ENCODE measurements at places on chromosomes 6 and 20.

DNA sequence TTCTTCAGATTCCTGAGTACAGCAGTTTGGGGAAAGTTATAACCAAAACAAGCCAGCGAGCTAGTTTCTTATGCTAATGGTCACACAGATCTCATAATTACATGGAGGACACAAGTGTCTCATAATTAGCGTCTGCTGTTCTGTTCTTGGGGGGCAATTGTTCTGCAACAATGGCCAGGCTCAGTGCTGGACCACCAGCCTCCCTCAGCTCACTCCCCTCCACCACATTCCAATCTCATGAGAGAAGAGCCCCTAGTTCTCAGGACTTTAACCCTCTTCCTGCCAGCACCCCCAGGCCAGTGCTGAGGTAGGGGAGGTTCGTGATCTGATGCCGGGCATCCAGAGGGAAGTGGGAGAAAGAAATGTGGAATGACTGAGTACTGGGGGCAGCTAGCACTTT lies 20.2 kb upstream of the TOX2 start:
- no peak for DNase-seq

GRCh38 chr6:23213651-23214050 lies 644.3 kb downstream of the HDGFL1 start:
- DNase-seq, result no peak

DNA sequence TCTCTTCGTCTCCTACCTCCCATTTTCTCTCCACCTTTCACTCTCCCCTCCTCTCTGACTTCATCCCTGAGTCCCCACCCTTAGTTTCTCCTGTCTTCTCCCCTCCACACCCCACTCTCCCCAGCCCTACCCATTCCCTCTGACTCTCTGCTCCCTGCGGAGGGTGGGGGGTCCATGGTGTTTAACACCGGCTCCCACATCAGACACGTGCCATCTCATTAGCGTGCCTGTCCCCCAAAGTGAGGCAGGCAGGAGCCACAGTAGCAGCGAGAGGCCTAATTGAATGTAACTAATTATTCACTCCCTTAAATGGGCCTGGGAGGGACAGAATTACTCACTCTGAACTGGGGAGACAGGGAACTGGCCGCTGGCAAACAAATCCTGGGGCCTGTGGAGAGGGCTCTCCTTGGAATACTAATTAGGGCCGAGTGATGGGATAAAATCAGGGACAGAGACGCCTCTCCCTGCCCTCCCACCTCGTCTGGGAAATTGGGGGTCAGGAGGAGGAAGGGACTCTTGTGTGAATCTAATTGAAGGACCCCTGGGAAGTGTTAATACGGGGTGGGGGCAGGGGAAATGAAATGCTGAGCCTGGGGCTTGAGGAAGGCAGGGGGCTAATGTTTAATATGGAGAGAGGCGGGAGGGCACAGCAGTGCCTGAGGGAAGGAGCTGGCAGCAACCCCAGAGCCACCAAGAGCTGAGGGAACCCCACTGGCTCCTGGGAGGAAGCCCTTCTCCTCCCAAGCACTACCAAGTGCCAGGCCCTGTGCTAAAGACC lies 17.9 kb downstream of the CD40 start:
- no peak for DNase-seq

GRCh38 chr6:36978421-36979346 lies 7.3 kb downstream of the MTCH1 start:
- DNase-seq, result no peak

DNA sequence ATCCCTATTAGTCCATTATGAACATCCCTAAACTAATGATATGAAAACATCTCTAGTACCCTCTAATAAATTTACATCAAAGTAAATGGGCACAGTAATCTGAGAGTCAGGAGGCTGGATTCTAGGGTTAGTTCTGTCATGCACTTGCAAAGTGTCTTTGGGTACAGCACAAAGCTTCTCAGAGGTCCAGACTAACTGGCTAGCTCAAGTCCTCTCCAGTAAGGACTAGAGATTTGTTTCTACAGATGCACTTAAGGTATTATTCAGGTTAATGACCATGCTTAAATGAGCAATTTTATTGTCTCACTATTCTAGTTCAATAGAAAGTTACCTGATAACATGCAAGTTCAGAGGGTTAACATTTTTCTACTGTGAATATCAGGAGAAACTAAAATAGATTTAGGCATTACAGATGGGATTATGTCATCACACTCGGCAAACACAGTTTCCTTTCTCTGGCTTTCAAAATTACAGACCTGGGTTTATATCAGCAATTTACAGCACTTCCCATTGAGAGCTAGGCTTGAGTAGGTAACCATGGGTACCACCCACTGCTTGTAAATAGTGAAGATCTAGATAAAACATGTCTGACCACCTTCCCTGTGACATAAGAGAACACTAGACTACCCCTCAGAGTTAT lies 402.9 kb upstream of the RUNX2 start:
- no peak for DNase-seq

- no peak for DNase-seq
Measured at GRCh38 chr6:148382861-148383260, 40.2 kb downstream of the SASH1 start.

- no peak for DNase-seq
Measured at GRCh38 chr6:96923400-96923799, 1.1 kb upstream of the KLHL32 start.

- no peak for DNase-seq
Measured at GRCh38 chr20:4045082-4045481, 29.7 kb upstream of the RNF24 start.

GRCh38 chr6:144033816-144034735 lies 26.0 kb upstream of the PLAGL1 start:
- DNase-seq, result no peak

GRCh38 chr6:52611833-52612232 lies 35.0 kb upstream of the TRAM2 start:
- no peak for DNase-seq

DNA sequence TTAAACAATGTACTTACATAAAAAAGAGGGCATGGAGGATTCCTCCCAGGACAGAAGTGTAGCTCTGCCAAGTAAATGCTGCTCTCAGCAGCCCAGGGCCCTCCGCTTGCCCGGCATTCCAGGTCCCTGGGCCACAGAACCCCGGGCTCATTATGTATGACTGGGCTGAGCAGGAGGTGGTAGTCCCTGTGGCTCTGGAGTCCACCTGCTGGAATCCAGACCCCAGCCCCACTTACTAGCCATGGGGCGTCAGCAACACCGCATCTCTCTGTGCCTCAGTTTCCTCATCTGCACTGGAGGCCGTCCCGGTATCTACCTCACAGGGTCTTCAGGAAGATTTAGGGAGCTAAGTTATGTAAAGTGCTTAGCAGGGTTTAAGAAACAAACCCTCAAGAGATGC lies 55.4 kb downstream of the PSMG4 start:
- no peak for DNase-seq

DNA sequence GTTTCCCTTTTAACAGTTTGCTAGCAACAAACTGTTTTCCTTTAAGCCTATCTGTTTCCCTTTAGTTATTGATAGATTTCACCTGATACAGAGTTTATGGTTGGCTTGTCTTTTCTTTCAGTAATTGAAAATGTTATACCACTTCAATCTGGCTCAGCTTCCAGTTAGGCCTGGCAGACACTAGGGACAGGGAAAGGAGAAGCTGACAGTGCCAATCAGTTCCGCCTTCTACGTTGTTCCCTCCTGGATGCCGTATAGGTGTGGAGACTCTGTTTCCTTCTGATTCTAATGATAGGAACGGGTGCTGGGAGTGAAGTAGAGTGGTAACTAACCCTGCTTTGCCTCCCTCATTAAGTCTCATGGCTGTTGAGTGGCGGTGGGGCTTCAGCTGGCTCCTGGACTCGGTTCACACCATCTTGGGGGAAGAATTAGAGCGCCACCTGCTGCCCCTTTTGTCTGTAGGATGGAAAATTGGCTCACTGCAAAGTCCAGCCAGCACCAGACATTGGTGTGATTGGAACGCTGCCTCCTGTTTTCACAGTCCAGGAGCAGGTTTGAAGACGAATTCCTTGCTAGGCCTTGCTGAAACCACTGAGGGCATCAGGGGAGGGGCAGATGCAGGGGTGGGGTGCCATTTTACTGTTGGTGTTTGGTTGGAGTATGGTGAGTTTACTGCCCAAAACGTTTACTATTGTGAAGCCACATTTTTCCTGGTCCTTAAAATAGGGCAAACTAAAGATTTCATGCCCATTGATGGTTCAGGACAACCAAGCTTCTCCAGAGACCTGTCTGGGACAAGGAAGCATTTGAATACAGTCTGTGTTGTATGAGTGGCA lies 1729.5 kb downstream of the GRIK2 start:
- no peak for DNase-seq

- DNase-seq, result no peak
Measured at GRCh38 chr6:169568314-169569087, 133.3 kb downstream of the WDR27 start.

DNA sequence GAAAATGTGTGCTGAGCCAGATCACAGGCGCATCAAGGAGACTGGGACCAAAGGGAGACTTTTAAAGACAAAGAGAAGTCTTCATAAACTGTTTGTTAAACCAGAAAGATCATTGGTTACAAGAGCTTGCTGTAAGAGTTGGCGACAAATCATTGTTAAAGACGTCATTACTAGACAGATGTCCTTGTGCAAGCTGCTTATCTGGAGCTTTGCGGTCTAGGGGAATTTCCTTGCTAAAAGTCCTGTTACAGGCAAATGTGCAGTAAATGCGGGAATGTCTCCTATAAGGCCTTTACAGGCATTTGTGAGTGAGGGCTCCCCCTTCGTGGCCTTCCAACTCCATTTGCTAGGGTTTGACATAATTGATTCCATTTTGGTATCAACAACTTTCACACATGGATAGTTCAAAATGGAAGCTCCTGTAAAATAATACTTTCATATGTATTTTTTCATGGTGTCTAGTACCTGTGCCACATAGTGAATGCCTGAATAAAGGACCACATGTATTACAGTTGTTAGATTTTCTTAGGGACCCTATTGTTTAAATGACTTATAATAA lies 362.4 kb downstream of the UTRN start:
- no peak for DNase-seq

DNA sequence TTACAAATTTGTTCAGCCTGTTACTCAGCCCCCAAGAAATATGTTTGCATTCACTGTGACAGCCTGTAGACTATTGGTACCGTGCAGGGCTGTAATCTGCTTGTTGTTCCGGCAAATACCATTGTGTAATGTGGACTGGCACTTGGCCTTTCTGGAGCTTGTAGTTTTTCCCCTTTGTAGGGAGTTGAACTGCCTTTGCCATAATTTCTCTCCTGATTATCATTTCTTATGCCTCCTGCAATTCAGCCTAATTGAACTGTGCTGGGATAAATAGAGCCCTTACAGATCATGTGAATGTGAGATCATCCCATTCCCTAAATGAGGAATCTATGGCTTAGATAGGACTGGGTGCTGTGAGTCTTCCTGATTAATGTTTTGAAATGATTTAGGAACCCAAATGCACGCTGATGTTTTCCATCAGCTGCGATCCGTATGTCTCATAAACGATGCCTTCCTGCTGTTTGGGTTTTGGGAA lies 185.1 kb downstream of the JARID2 start:
- no peak for DNase-seq

DNA sequence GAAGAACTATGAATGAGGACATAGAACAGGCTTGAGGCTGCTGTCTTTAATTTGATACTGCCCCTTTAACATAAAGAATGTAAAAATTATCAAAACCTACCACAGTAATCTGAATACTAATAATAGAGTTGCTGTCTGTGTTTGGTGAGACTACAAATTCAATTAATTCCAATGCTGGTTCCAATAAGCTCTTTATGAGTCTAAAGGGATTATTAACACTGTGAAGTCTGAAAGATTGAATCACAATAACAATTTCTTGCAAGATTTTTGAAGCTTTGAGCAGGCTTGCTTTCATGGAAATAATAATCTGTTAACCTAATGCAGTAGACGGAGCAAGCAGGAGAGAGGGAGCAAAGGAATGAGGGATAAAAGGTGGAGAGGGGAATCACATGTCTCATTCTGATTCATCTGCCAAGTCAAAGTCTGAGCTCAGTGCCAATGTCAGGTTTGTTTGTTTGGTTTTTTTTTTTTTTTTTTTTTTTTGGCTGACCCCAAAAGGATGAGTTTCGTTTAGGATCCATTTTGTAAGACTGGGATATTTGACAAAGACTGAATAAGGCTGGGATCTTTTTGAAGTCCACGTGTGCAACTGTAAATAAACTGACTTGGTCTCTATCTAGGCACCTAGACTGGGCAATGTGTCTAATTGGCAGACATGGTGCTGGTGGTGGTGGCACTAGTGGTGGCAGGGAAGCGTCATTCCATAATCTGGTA lies 211.6 kb downstream of the RNF144B start:
- no peak for DNase-seq

DNA sequence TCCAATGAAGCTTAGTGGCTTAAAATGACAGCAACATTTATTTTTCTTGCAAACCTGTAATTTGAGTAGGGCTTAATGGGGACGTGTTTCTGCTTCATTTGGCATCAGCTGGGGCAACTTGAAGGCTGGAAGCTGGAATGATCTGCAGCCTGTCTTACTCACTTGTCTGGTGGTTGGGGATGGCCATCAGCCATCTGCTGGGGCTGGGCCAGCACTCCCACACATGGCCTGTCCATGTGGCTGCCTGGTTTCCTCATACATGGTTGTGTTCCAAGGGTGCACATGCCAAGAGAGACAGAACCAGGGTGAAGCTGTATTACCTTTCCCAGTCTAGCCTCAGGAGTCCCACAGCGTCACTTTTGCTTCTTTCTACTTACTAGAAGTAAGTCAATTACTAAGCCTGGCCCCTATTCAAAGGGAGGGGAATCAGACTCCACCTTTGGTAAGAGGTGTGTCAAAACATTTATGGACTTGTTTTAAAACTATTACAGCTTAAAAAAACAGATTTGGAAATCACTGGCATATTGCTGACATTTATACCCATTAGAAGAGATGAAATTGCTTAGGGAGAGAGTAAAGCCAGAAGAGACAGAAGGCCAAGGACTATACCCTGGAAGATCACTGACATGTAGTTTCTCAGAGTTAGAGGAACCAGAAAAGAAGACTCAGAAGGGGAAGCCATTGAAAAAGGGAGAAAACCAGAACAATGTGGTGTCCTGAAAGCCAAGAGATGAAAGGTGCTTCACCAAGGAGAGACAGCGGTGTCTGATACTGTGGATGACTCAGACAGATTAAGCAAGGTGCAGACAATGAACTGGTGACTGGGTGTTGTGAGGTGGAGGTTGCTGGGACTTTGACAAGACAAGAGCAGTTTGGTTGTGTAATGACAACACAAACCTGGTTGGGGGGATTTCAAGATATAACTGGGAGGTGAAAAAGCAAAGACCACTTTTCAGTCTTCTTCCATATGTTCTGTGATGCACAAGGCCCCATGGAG lies 345.2 kb downstream of the GJA1 start:
- DNase-seq, result no peak

GRCh38 chr6:44712353-44713111 lies 325.0 kb downstream of the CDC5L start:
- no peak for DNase-seq

GRCh38 chr20:16752082-16752481 lies 3.9 kb downstream of the OTOR start:
- DNase-seq, result no peak

GRCh38 chr6:168625602-168626001 lies 184.6 kb downstream of the SMOC2 start:
- no peak for DNase-seq
